ENCODE measurements at places on chromosomes 2 and 18.
A peak's percentile ranks its signal among the peaks of the same experiment; 100 is the strongest.

DNA sequence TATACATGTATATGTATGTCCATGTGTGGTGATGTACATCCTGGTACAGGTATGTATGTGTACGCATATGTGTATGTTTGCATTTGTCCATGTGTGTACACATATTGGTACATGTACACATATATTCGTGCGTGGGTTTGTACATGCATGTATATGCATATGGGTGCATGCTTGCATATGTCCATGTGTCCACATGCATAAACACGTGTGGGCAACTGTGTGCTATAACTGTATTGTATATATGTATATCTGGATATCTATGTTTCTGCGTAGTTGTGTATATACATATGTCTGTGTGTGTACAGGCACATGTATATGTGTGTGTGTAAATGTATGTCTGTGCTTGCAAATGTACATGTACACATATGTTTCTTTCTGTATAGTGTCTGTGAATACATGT lies 858.5 kb downstream of the CNTNAP5 start:
- DNase-seq, result no peak

DNA sequence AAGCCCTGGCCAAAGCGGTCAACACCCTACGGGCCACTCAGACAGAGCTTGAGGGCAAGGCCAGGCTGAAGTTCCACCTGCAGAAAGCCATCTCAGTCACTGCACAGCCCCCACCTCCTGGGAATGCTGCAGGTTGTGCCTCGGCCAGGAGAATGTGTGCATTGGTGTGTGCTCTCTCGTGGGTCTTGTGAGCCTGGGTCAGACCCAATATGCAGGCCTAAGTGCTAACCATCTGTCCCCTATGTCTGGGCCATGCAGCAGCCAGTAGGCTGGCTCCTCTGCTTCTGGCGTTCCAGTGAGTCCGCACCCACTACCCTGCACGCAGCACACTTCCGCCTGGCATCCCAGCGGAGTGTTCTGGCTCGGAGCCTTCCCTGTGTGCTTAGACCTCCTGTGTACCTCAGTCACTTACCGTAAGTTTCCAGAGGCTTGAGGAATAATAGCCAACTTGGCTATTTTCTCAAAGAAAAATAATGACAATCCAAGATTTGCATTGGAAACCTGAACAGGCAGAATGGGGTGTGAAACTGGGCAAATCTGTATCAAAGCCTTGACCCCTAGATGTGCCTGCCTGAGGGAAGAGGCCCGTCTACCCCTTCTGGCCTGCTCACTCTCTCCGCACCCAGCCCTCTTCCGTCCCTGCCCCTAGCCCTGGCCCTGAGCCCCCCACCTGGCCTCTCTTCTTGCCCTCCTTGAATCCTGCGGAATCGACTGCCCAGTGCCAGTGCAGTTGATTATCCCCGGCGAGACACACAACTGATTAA lies 7.2 kb downstream of the SIX3 start:
- no peak for DNase-seq

- DNase-seq, result no peak
Observed at GRCh38 chr18:34807106-34807796, 97.2 kb downstream of the DTNA start.

- no peak for DNase-seq
Observed at GRCh38 chr2:66694087-66694860, 259.3 kb downstream of the MEIS1 start.

GRCh38 chr2:217086718-217087117 lies 226.9 kb upstream of the TNP1 start:
- DNase-seq, result no peak

DNA sequence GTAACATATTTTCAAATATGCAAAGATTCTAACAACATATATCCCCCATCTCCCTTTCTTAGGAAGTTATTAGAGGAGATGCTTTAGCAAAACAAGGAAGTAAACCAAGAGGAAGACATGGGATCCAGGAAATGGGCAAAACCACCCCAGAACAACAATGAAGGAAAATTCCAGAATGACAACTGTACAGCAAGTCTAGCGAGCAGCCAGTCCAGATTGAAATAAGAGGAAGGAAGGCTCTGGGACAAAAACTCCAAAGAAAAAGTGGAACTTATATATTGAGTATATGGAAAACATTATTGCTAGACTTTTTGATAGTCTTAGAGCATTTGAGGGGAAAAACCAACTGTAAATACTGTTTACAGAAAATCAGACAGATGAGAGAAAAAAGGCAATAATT lies 2.9 kb upstream of the ARPC2 start:
- no peak for DNase-seq

- no peak for DNase-seq
Observed at GRCh38 chr2:75135776-75136400, 63.4 kb downstream of the TACR1 start.

DNA sequence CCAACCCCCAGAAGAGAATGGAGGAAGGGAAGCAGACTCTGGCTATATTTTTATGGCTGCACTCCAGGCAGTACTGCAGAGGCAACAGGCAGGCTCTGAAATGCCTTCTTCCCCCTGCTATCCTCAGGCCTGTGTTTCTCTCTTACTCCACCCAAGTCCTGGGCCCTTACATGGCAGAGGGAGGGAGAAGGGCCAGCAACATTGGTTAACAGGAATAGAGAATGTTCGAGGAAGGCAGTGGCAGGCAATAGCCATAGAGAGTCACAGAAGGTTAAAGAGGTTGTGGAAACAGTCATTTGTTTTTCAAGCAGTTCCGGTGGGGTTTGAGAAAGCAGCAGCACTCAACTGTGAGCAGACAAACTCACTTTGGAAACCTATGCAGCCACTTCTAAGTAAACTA lies 15.1 kb upstream of the DARS1 start:
- peak; percentile 37 for DNase-seq

DNA sequence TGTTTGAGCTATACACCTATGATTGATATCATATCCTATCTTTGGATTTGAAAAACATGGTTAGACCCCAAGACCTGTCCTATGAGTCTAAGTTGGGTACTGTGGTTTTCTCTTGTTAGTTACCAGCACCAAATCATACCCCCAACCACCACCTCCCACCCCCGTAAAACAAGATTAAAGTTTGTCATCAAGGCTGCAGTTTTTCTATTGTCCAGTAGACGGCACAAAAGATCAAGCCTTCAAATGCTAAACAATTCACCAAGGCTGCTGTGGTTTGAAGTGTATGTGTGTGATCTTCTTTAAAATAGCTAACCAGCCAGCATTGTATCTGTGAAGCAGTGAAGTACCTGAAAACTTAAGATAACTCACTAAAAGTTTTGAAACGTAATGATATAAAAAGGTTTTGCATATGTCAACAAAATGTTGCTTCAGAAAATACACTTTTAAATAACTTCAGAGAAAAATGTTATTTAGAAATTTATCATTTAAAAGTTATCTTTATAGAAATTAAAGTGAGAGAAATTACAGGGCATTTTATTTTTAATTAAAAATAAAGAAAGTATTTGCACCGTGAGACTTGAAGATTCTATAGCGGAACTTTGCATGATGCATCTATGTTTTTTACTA lies 5.8 kb upstream of the MEIS1 start:
- no peak for DNase-seq

- DNase-seq, result no peak
Observed at GRCh38 chr18:33558529-33558928, 19.5 kb upstream of the ASXL3 start.

GRCh38 chr2:172096626-172097547 lies 5.8 kb downstream of the DLX2 start:
- no peak for DNase-seq

DNA sequence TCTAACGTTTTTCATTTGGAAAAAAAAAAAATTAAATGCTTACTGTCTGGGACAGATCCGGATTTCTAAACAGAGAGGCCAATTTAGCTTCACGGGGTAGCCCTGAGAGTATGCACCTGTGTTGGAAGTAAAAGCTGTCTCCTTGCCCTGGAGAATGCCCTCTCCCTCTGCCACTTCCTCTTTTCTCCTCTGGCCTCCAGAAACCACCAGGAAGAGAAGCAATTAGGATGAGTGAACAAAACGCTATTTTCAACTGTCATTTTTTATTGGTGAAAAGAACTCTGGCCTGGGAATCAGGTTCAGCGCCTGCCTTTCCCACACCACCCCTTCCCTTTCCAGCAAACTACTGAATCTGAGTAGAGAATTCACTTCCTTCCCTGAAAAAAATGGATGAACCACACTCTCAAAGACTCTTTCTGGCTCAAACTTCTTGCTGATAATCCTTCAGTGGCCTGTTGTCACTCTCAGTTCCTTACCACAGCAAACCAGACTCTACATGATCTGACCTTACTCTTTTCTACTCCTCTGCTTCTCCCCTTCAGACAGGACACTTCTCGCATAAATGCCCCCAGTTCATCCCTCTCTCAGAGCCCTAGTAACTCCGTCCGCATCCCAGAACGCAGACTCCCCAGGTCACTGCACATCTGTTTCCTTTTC lies 29.8 kb downstream of the KLF7 start:
- no peak for DNase-seq

GRCh38 chr2:26144031-26144430 lies 28.9 kb upstream of the GAREM2 start:
- DNase-seq, result no peak

DNA sequence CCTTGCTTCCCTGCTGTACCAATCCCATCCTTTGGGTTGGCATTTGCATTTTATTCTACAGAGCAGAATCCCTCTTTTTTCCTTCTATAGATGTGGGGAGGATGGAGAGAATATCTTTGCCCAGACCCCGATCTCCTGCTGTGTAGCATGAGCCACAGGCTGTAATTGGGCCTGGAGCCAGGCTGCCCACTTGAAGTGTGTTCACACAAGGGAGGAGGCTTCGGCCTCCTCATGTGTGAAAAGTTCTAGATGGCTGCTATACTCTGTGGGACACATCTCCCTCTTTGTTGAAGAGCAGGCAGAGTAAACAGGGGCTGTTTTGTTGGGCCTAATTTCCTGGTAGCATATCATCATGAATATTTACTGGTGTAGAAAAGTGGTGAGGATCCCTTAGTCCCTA lies 126.3 kb downstream of the XRCC5 start:
- no peak for DNase-seq

- no peak for DNase-seq
Observed at GRCh38 chr18:11529081-11529480, 80.3 kb upstream of the SLC35G4 start.

- DNase-seq, result no peak
Observed at GRCh38 chr2:73701968-73702665, 35.0 kb downstream of the TPRKB start.

DNA sequence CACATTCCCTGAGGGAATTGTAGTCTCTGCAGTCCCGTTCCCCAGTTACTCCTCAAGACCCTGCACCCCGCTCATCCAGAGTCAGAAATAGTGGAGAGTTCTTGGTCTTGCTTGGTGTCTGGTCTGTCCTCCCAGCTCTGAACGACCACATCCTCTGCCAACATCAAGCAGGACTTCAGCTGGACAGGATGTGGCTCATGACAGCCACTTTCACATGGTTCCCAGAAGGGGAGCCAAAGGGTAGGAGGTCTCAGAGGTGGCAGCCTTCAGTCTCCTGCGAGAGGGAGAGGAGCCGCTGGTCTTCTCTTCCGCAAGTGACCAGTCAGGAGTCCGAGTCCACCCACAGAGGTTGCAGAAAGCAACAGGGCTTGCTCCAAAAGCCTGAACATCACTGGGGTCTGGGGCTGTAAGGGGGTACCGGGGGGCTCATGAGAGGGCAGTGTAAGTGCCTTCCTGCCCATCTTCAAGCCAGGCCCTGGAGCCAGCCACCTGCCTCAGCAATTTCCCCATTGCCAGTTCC lies 29.8 kb downstream of the B3GNT7 start:
- no peak for DNase-seq

DNA sequence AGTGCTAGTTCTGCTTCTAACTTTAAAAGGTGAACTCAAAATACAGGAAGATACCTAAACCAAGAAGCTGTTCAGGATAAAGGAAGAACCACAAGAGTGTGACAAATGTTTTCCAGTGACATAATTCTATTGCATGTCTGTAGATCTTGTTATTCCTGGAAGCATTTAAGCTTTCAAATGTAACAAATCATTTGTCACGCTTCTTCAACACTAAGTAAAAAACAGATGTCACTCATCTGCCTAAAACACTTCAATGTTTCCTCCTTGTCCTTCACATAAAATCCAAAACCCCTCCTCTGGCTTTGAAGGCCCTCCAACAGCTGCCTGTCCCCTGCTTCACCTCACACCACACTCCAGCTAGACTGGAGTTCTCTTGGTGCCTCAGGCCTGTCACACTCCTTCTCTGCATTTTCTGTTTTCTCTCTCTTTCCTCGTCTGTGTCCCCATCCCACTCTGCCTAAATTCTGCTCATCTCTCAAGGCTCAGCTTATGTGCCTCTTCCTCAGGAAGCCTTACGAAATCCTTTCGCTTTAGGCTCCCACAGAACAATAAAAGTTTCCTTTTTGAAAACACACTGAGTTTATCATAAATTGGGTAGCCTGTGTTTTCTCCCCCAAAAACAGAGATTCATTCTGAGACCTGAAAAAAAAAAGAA lies 6.4 kb upstream of the CLEC4F start:
- DNase-seq, result no peak

DNA sequence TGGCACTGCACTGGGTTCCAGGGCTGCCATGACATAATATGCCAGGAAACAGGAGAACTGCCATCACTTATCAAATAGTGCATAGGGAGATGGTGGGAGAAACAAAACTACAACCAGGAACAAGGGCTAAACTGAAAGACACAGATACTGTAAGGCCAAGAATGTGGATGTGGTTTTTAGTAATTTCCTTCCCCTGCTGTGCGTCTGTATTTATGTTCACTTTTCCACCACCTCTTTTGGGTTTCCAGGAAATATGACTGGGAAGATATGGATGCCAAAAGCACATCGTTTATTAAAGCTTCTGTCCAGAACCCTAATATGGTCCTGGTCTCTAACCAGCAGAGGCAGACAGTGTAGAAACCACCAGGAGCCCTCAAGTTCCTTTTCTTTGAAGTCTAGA lies 759.7 kb upstream of the FANCL start:
- no peak for DNase-seq

DNA sequence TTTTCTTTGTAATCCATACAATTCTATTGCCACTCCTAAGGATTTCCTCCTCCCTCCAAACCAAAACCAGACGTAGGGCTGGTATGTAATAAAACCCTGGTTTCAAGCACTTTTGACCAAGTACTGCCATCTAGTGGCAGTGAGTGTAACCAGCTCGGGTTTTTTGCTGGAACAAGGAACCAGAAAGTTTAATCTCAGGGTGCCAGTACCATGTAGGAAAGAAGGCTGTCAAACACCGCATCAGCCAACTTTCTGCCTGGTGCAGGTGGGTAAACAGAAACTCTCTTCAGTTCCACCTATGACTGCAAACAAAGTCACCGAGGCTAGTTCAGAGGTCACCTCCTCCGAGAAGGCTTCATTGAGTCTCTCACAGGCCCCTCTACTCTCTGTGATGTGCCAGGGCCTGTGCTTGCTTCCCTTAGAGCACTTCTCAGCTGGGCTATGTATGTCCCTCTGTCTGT lies 10.2 kb upstream of the THNSL2 start:
- peak; percentile 53 for DNase-seq

GRCh38 chr2:48270209-48270608 lies 259.7 kb upstream of the STON1 start:
- no peak for DNase-seq

GRCh38 chr2:203972066-203972465 lies 35.5 kb downstream of the ICOS start:
- no peak for DNase-seq

Data from germinal center (tissue), 1 donor.